ENCODE measurements at places on chromosomes 3 and 15. TPM values are rescaled to one million over a fixed set of nuclear protein-coding genes. Genes with fewer than 3 reads are reported as not detected.

The TP63 gene
- total RNA-seq, result 0.11 TPM

DNA sequence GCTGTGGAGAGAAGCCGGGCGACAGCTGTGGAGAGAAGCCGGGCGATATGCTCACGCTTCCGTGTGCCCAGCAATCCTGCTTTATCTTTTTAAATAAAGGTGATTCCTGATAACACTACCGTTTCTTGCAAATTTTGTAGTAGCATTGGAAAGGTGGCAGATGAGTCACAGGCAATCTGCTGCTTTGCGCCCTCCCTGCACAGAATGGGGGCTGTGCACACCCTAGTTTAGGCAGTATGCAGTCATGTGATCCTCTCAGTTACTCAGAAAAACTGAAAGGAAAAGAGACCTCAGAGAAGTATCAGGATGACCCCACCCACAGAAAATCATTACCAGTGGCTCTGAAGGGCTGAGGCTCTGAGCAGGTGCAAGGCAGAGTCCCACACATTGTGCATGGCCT is 24.9 kb upstream of the TMCC1 start:
- no peak overlapping the region for H3K4me3 ChIP-seq
- no peak overlapping the region for H3K27ac ChIP-seq
- H3K4me1 ChIP-seq, result no peaks in the 10 kb centered on the region
- no peaks in the 10 kb centered on the region for H3K27me3 ChIP-seq

- H3K4me1 ChIP-seq, result no peaks in the 10 kb centered on the region
- H3K36me3 ChIP-seq, result peaks cover 88% of the 10 kb centered on the region
- H3K27ac ChIP-seq, result no peak overlapping the region
- H3K4me3 ChIP-seq, result no peak overlapping the region
- DNase-seq, result no peak
- no peaks in the 10 kb centered on the region for H3K27me3 ChIP-seq
Measured at GRCh38 chr3:189981668-189982067, 139.0 kb downstream of the P3H2 start.

GRCh38 chr3:113241292-113242095 is 30.1 kb downstream of the BOC start:
- H3K4me1 ChIP-seq, result peaks cover 21% of the 10 kb centered on the region
- H3K36me3 ChIP-seq, result no peaks in the 10 kb centered on the region
- H3K27me3 ChIP-seq, result peaks cover 22% of the 10 kb centered on the region
- H3K27ac ChIP-seq, result peak overlapping the region; percentile 99
- peak overlapping the region; percentile 33 for H3K4me3 ChIP-seq

The EIF4E3 gene
- total RNA-seq, result 2.4 TPM

- no peak overlapping the region for H3K4me3 ChIP-seq
- DNase-seq, result no peak
- H3K36me3 ChIP-seq, result no peaks in the 10 kb centered on the region
- H3K4me1 ChIP-seq, result no peaks in the 10 kb centered on the region
- H3K27ac ChIP-seq, result no peak overlapping the region
- H3K27me3 ChIP-seq, result no peaks in the 10 kb centered on the region
Measured at GRCh38 chr15:59473226-59473625, 35.2 kb downstream of the FAM81A start.

DNA sequence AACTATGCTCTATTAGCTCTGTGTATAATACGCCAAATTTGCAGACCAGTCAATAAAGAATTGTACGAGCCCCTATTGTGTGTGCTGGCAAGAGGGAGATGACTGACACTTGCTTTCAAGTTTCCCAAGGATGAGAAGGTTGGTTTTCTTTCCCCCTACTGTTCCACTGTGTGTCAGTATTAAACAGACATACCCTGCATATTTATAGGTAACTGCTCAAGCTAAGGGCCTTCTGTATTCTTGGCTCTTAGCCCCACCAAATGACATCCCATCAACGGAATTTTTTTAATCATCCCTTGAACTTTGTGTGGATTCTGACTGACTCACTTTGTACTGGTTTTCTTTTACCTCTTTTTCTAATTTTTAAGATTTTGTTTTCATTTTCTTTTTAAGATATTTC is 60.6 kb upstream of the GYG1 start:
- no peaks in the 10 kb centered on the region for H3K36me3 ChIP-seq
- H3K4me3 ChIP-seq, result no peak overlapping the region
- H3K4me1 ChIP-seq, result no peaks in the 10 kb centered on the region
- H3K27me3 ChIP-seq, result no peaks in the 10 kb centered on the region
- no peak for DNase-seq

GRCh38 chr15:69718916-69719315 is 266.3 kb downstream of the RPLP1 start:
- no peaks in the 10 kb centered on the region for H3K36me3 ChIP-seq
- no peak overlapping the region for H3K27ac ChIP-seq
- H3K4me1 ChIP-seq, result no peaks in the 10 kb centered on the region
- H3K27me3 ChIP-seq, result peaks cover 6% of the 10 kb centered on the region
- DNase-seq, result no peak

GRCh38 chr3:58351920-58352319 is 19.2 kb downstream of the PXK start:
- H3K4me1 ChIP-seq, result peaks cover 6% of the 10 kb centered on the region
- no peaks in the 10 kb centered on the region for H3K27me3 ChIP-seq
- H3K4me3 ChIP-seq, result no peak overlapping the region
- no peak overlapping the region for H3K27ac ChIP-seq
- no peaks in the 10 kb centered on the region for H3K36me3 ChIP-seq

The ISG20 gene
- 3.5 TPM for total RNA-seq

The MRPS25 gene
- total RNA-seq, result 101 TPM

The MME gene
- total RNA-seq, result 24.6 TPM

- DNase-seq, result no peak
- H3K27me3 ChIP-seq, result no peaks in the 10 kb centered on the region
- no peak overlapping the region for H3K4me3 ChIP-seq
- no peak overlapping the region for H3K27ac ChIP-seq
Measured at GRCh38 chr15:66748708-66749035, 46.6 kb downstream of the SMAD6 start.

The FBXW12 gene
- 0.13 TPM for total RNA-seq

DNA sequence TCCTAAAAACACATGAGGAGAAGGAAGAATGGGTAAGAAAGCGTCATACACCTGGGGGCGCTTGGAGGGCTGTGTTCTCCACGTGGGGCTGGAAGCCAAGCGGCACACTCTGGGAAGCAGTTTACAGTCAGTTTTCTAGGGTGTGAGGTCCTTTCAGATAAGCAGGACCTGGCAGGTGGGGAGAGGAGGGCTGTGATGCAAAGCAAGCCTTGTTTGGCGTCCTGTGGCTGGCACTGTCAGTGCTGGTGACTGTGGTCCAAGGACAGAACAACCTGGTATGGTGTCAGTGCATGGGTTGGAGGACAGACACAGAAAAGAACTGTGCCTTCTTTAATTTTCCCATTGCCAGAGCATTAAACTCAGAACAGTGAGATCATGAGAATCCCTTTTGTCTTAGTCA is 260.7 kb upstream of the NR2E3 start:
- no peak overlapping the region for H3K4me3 ChIP-seq
- DNase-seq, result no peak
- H3K36me3 ChIP-seq, result no peaks in the 10 kb centered on the region
- no peaks in the 10 kb centered on the region for H3K27me3 ChIP-seq
- H3K4me1 ChIP-seq, result no peaks in the 10 kb centered on the region

The SPINT1 gene
- 140 TPM for total RNA-seq

GRCh38 chr3:192212335-192212734 is 515.0 kb downstream of the FGF12 start:
- H3K4me1 ChIP-seq, result peaks cover 6% of the 10 kb centered on the region
- H3K36me3 ChIP-seq, result no peaks in the 10 kb centered on the region
- H3K27ac ChIP-seq, result no peak overlapping the region
- no peak overlapping the region for H3K4me3 ChIP-seq
- no peaks in the 10 kb centered on the region for H3K27me3 ChIP-seq

GRCh38 chr3:32703491-32703972 is 18.5 kb downstream of the CNOT10 start:
- no peak for DNase-seq
- no peaks in the 10 kb centered on the region for H3K27me3 ChIP-seq
- no peak overlapping the region for H3K4me3 ChIP-seq

GRCh38 chr3:66378256-66378655 is 122.6 kb downstream of the LRIG1 start:
- H3K27ac ChIP-seq, result peak overlapping the region; percentile 10
- DNase-seq, result peak; percentile 84
- H3K4me3 ChIP-seq, result no peak overlapping the region
- H3K4me1 ChIP-seq, result no peaks in the 10 kb centered on the region
- peaks cover 87% of the 10 kb centered on the region for H3K36me3 ChIP-seq

DNA sequence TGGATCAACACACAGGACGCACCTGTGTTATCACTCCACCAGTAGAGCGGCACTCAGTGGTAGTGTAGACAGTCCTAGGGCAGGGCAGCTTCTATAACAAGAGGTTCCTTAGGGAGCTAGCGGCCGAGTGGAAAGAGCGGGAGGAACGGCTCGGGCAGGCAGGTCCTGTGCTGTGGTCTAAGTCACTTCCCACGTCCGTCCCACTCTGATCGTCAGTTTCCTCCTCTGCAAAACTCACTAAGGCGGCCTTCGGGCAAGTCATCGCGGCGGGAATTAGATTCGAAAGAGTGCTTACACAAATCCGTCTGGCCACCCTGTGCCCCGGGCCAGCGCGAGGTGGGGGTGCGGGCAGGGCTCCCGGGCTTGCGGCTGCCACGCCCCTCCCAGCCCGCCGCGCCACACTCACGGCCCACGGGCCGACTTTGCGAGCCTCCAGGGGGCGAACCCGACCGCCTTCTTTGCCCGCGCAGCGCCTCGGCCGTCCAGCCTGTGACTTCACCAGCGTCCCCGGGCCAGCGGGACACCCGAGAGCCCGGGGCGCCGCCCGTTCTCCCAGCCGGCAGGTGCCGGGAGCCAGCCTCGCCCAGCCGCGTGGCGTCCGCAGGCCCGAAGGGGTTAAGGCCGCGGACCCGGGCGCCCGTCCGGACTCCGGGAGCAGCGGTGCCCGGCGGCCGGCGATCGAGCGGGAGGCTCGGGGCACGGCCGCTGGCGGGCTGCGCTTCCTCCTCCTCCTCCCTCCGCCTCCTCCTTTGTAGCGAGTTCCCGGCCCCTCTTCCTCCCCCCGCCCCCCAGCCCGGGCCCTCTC is 416 bp upstream of the CORO2B start:
- peaks cover 42% of the 10 kb centered on the region for H3K27me3 ChIP-seq
- H3K36me3 ChIP-seq, result no peaks in the 10 kb centered on the region
- H3K4me3 ChIP-seq, result peak overlapping the region; percentile 76
- peak; percentile 84 for DNase-seq
- H3K27ac ChIP-seq, result peak overlapping the region; percentile 75
- H3K4me1 ChIP-seq, result peaks cover 8% of the 10 kb centered on the region

The CATSPER2 gene
- total RNA-seq, result 3.0 TPM

- H3K36me3 ChIP-seq, result no peaks in the 10 kb centered on the region
- no peaks in the 10 kb centered on the region for H3K27me3 ChIP-seq
- no peak overlapping the region for H3K4me3 ChIP-seq
- no peaks in the 10 kb centered on the region for H3K4me1 ChIP-seq
- H3K27ac ChIP-seq, result no peak overlapping the region
Measured at GRCh38 chr3:187107989-187108388, 31.3 kb downstream of the RPL39L start.

The CHRD gene
- 5.2 TPM for total RNA-seq

The CEMIP gene
- not detected for total RNA-seq

The GOLGA8R gene
- 0.31 TPM for total RNA-seq

GRCh38 chr3:70582803-70583202 is 270.4 kb upstream of the MDFIC2 start:
- no peak overlapping the region for H3K4me3 ChIP-seq
- H3K36me3 ChIP-seq, result no peaks in the 10 kb centered on the region
- no peak for DNase-seq

The MESP2 gene
- total RNA-seq, result 1.6 TPM

GRCh38 chr15:69853544-69853951 is 244.2 kb downstream of the TLE3 start:
- no peaks in the 10 kb centered on the region for H3K27me3 ChIP-seq
- no peak overlapping the region for H3K4me3 ChIP-seq
- peak overlapping the region; percentile 32 for H3K27ac ChIP-seq
- H3K4me1 ChIP-seq, result no peaks in the 10 kb centered on the region
- no peaks in the 10 kb centered on the region for H3K36me3 ChIP-seq

DNA sequence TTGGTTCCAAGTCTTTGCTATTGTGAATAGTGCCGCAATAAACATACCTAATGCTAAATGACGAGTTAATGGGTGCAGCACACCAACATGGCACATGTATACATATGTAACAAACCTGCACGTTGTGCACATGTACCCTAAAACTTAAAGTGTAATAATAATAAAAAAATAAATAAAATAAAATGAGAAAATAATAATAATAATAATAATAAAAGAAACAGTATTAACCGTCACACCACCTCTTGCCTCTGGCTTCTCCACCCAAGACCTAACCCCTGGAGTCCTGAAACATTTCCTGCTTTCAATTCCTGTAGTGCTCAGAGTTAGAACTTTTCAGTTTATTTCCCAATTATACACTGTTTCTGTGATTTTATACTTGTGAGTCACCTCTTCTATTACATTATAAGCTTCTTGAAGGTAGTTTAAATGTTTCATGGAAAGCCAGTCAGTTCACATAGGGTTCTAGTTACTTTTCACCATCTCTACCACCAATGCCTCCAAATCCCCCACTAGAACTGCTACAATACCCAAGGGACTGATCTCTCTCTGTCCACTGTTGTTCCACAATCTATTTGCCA is 18.4 kb upstream of the GHSR start:
- H3K36me3 ChIP-seq, result no peaks in the 10 kb centered on the region
- H3K27ac ChIP-seq, result no peak overlapping the region
- no peak for DNase-seq
- no peaks in the 10 kb centered on the region for H3K27me3 ChIP-seq
- H3K4me1 ChIP-seq, result peaks cover 4% of the 10 kb centered on the region
- peak overlapping the region; percentile 51 for H3K4me3 ChIP-seq

The PRKCI gene
- 72.9 TPM for total RNA-seq

The UROC1 gene
- not detected for total RNA-seq

The PPP2R3A gene
- 11.2 TPM for total RNA-seq

DNA sequence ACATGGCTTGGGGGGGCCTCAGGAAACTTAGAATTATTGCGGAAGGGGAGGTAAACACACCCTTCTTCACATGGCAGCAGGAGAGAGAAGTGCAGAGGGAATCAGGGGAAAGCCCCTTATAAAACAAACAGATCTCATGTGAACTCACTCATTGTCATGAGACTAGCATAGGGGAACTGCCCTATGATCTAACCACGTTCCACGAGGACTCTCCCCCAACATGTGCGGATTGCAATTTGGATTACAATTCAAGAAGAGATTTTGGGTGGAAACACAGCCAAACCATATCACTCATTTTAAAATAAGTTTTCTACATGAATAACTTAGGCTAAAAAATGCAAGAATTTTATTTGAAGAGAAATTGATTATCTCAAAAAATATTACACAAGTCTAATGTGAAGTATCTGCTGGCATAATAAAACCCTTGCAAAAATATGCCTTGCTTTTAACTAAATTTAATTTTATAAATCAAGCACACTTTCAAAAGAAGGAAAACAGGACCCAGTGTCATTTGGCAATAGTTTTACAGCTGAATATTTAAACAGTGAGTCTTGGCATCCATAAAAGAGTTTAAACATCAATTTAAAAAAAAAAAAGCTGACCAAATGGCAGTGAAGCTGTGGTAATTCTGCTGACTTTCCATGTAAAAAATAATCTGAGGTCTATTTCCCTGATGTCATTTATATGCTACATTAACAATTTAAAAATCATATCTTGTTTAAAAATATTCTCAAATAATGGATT is 1057.2 kb downstream of the NAALADL2 start:
- no peak for DNase-seq
- no peak overlapping the region for H3K27ac ChIP-seq
- no peaks in the 10 kb centered on the region for H3K36me3 ChIP-seq
- no peak overlapping the region for H3K4me3 ChIP-seq
- H3K27me3 ChIP-seq, result no peaks in the 10 kb centered on the region
- H3K4me1 ChIP-seq, result no peaks in the 10 kb centered on the region

Measured in endodermal cell (in vitro differentiated cells).